ENCODE measurements at places on chromosomes 16 and 17.

DNA sequence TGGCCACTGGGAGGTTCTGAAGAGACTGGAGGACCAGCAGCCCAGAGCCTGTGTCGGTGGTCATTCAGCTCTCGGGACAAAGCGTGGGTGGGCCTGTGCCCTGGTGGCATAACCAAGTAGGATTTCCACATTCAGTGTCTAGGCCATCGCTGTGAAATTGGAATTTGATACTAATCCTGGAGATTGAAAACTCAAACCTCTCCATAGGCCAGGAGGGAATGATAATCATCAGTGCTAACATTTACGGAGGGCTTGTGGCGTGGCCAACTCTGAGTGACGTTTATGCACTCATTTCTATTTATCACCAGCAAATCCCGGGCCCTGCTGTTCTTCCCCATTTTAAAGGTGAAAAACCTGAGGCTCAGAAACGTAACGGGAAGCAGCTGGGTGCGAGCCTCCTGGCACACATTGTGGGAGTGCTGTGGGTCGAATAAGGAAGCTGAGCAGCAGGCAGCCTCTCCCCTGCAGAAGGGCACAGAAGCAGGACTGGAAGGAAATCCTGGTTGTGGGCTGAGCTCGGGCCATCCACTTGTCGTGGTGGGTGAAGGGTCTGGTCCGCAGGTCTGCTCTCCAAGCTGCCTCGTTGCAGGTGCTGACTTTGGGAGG lies 33.1 kb downstream of the RAI1 start:
- no peak for DNase-seq

GRCh38 chr16:15993946-15994665 lies 44.7 kb downstream of the ABCC1 start:
- DNase-seq, result no peak

DNA sequence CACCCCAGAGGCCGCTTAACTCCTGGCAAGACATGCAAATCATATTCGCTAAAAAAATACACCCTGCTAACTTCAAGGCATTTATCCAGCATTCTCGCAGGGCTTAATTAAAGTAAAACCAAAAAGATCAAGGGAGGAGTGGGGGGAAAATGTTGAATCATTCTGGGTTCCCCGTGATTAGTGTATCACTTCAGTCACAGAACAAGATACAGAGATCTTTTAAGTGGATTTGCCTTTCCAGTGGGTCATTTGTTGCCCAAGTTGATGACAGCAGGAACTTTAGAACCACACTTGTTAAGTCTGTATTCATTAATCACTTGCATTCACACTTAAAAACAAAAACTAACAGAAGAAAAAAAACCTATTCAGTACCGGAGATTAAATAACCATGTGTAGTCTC lies 17.3 kb downstream of the CRYBA1 start:
- DNase-seq, result no peak

- no peak for DNase-seq
Measured at GRCh38 chr17:418421-418751, 65.8 kb upstream of the RPH3AL start.

DNA sequence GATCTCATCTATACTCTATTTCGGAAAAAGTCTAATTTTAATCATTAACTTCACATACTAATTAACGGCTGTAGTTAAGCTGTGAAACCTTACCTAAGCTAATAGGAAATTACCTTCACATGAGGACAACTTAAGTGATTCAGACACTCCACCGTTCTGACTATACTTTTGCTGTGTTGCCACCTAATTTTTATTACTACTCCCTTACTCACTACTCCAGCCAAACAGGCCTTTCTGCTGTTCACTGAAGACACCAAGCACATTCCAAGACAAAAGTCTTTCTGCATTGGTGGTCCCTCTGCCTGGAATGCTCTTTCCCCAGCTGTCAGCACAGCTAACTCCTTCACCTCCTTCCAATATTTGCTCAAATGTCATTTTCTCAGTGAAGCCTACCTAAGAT lies 1.3 kb downstream of the CMTR2 start:
- no peak for DNase-seq

- DNase-seq, result no peak
Measured at GRCh38 chr17:9763643-9764042, 27.7 kb downstream of the DHRS7C start.

DNA sequence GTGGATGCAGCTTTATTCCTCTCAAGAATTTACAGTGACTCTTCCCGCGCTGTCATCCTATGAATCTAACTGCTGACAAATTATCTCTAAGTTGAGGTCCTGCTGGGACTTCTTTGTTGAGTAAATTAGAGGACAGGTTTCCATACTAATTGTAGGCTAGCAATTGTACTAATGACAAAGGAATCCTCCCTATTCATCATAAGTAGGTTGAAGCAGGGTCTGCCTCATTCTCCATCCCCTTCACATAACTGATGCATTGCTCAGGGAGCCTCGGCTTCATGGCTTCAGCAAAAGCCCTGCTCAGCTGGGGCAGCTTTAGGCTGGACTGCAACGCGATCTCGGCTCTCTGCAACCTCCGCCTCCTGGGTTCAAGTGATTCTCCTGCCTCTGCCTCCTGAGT lies 83.1 kb upstream of the IRX6 start:
- no peak for DNase-seq

- DNase-seq, result no peak
Measured at GRCh38 chr17:59671386-59671785, 35.8 kb downstream of the PTRH2 start.

- DNase-seq, result peak; percentile 87
Measured at GRCh38 chr17:72465191-72466024, 344.6 kb downstream of the SOX9 start.

DNA sequence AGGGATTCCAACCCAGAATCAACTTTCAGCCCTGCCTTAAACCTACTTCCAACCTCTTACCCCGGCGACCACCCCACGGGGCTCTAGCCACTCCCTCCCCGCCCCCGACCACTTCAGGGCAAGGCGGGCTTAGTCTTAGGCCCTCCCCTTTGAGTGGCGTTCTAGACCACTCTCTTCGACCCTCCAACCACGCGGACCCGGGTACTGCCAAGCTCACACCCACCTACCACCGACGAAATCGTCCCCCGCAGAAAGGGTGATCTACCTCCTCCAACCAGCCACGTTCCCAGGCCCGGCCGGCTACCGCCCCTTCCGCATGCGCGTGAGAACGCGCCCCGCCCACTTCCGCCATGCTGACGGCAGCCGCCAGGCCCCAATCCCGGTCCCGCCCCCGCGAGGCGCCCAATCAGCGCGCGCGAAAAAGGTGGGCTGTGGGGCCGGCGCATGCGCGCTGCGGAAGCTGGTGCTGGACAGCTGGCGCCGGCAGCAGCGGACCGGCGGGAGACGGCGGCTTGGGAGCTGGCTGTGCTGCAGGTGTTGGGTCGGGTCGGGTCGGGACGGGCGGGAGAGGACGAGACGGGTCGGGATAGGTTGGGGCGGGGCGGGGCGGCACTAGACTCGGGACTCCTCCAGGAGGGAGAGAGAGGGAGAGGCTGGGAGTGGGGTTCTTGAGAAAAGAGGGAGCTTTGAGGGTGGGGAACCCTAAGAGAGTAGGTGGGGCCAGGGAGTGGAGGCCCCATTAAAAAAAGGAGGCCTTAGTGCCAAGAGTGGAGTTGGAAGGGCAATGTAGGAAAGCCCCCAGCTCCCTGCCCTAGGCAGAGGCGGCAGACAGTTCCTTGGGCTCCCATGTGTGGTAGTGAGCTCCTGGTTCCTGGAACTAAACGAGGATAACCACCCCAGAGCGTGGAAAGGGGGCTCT lies at the start of gene NAT9:
NAT9 (minus strand) TSS at position 302 of the 919 bp plus-strand sequence. CDS start 647 bp downstream, outside the sequence.
- peak; percentile 98 for DNase-seq

DNA sequence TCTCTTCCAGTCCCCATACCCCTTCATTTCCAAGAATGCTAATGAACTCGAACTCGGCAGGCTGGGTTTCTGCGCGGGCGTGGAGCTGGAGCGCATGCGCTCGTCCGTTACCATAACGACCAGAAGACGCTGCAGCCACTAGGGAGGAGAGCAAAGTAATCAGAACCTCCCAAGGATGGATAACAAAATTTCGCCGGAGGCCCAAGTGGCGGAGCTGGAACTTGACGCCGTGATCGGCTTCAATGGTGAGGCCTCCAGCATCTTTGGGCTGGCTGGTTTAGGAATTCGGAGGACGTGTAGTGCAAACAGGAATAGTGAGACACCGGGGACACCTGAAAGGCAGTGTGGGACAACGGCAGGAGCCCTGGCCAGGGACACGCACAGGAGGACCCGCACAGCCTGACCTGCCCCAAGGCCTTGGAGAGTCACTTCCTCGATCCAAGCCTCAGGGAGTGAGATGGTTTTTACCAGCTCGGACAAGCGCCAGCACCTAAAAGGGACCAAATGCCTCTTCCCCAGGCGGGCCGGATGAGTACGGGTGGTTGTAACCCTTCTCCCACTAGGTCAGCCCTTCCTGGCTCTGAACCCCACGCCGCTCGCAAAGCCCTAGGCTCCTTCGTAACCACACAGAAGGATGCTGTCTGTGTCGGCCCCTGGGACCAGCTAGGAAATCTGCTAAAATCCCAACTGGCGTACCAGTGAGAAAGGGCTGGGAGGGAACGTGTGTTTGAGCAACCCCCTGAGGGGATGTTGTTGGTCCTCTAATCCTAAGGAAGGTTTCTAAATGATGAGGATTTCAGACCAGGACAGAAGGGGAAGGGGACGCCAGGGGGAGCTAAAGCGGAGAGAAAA lies at the start of gene CFAP52:
CFAP52 (plus strand) TSS at position 122 of the 852 bp plus-strand sequence; CDS start at position 176, 54 bp downstream.
- peak; percentile 69 for DNase-seq

DNA sequence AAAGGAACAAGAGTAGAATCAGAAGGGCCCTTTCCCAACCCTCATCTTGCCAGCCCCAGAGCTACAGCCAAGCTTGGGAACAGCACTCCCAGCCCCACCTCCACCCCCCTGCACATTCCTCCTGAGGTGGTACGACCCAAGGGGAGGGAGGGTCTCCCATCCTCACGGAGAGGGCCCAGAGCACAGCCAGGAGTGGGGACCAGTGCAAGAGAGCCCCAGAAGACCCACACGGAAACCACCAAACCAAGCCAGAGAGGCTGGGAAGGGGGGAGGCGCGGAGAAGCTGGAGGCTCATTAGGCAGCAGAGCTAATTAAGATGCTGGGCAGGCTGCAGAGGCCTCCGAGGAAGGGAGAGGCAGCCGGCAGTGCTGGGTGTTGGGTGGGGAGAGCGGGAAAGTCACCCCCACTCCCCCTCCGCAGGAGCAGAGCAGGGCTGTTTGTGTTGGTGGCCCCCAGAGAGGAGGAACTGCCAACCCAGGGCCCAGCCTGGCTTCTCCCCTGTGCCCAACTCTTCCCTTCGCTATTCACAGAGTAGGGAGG lies 2.4 kb downstream of the CACNB1 start:
- DNase-seq, result no peak

DNA sequence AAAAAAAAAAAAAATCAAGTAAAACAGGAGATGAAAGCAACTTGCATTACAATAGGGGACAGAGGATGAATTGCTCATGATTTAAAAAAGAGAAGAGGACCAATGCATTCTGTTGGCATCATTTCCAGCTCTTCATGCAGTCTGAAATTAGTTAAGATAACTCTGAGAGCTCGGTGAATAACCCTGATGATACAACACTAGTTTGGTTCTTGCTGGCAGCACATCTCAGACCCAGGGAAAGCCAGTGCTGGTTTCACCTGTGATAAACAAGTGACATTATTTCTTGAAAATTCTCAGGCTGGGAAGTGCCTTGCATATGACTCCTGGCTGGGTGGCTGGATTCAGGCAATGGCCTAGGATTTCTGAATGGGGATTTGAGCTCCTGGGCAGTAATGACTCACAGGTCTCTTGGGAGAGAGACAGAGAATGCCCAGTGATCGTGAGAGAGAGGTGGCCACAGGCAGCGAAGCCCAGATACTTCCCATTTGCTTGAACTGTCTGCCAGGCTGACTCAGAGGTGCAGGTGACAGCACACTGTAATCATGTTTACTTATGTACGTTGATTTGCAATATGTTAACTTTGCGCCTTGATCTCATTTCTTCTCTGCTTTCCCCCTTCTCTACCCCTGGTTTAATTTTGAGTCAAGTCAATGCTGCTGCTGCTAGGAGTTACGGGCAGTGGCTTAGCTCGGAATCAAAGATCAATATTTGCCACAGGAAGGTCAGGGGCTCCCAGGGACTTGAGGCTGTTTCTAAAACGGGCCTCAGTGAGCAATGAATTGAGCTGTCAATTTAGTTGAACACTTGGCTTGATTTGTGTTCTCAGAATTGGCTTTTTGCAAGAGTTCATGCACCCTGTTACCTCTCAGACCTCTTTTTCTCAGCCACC lies 27.1 kb downstream of the ARSG start:
- DNase-seq, result peak; percentile 75

- no peak for DNase-seq
Measured at GRCh38 chr17:31645351-31645750, 213.7 kb downstream of the COPRS start.

- DNase-seq, result no peak
Measured at GRCh38 chr16:17362183-17362582, 108.6 kb downstream of the XYLT1 start.

DNA sequence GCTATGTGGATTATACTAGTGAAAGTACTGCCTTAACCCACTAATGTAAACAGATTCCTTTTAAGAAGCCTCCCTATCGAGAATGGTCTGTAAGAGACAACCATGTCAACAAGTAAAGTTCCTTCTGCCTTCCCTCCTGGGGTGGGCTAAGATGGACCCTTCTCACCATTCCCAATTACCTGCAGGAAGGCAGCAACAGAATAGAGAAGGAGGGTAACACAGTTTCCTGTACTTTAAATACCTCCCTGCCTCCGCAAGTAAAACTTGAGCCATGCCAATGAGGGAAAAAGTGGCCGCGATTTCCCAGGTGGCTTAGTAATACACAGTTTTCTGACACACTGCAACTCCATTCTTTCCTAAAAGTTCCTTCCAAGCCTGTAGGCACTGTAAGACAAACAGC lies 45.2 kb downstream of the TOX3 start:
- DNase-seq, result no peak

DNA sequence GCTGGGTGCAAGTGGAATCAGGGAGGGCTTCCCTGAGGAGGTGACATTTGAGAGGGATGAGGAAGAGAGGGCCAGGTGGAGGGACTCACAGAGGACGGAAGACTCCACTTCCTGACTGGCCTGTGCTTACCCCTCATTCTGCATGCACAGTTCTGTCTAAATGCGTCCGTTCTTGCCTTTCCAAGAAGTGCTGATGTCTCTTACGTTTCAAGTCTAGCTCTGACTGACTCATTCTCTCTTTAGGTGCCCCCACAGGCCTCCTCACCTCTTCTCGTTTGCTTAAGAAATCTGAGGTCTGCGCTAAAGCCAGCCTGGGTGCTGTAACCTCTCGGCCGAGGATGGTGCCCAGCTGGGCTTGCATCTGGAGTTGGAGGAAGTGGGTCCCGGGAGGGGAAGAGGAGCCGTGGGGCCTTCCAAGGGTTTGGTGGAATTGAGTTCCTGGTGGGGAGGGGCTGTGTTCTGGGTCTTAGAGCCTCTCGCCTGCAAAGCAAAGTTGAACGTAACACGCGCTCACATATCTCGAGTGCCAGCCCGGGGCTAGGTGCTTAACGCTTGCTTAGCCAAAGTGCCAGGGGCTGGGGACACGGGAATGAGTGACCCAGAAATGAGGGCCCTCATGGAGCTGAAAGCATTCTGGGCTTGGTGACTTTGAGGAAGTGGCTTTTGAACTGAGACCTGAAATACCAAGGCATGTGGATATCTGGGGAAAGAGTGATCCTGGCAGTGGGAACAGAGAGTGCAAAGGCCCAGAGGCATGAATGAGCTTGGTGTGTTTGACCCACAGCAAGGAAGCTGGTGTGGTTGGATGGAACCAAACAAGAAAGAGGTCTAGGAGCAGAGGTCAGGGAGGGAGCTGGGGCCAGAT lies 4.8 kb downstream of the IL4R start:
- no peak for DNase-seq
